COR-L47 (cell line): ENCODE measurements at places on chromosomes 4 and X.

DNA sequence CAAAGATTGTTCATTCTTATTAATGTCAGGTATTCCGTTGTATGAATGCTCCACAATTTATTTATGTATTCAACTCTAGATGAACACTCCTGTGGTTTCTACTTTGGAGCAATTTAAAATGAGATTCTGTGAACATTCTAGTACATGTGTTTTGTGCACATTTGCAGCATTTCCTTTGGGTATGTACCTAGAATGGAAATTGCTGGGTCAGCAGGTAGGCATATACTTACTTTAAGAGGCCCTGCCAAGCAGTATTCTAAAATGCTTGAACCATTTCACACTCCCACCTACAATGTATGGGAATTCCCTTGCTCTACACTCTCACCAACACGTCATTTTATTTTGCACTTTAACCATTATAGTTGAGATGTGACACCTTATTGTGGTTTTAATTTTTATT lies 59.4 kb upstream of the MAGEB2 start:
- no peak for DNase-seq

GRCh38 chr4:107858158-107858742 lies 33.5 kb downstream of the SGMS2 start:
- DNase-seq: no peak

- no peak for DNase-seq
These were observed 271.5 kb downstream of the LDB2 start for GRCh38 chr4:16626945-16627344.

GRCh38 chrX:104270212-104270611 lies 15.5 kb upstream of the ESX1 start:
- DNase-seq: no peak

DNA sequence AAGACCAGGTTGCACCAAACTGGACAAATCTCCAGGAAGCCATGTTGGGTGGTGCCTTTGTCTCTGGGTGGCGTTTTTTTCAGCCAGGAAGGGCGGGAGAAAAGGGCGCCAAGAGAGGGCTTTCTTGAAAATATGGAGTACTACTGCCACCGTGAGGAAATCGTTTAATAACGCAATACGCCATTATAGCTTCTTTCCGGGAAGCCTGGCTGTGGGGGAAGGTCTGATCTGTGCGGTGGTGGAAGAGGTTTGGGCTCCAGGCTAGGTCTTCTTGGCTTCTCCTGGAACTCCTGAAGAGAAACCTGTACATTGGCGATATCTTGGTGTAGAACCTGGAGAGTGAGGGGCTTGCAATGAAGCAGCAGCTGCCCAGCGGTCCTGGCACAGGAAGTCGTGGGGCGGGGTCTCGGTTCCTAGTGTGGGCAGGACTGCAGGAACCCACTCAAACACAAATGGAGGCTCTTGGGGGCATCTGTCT lies 202.7 kb downstream of the OR13H1 start:
- DNase-seq: no peak

DNA sequence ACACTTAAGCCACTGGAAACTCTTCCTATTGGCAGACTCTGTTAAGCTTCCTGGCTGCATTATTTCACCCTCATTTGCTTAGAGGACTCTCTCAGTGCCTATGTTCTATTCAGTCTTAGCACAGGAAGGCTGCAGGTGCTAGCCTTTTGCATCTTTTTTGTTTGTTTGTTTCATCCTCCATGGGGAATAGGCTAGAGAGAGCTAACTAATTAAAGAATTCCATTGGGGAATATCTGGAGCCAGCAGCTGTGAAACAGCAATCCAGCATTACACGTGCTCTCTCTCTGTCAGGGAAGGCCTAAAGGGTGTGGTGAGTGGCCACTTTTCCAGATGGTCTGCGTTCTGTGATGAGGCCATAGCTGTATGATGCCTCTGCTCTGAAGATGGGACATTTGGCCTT lies 633.6 kb downstream of the SPRY1 start:
- DNase-seq: no peak
